Endothelial cell (in vitro differentiated cells): ENCODE measurements at places on chromosomes 11 and 22.

- no peak for DNase-seq
Observed at GRCh38 chr22:46064228-46064965, 85.9 kb upstream of the PPARA start.

- DNase-seq: no peak
Observed at GRCh38 chr22:49663823-49664222, 163.8 kb downstream of the BRD1 start.

DNA sequence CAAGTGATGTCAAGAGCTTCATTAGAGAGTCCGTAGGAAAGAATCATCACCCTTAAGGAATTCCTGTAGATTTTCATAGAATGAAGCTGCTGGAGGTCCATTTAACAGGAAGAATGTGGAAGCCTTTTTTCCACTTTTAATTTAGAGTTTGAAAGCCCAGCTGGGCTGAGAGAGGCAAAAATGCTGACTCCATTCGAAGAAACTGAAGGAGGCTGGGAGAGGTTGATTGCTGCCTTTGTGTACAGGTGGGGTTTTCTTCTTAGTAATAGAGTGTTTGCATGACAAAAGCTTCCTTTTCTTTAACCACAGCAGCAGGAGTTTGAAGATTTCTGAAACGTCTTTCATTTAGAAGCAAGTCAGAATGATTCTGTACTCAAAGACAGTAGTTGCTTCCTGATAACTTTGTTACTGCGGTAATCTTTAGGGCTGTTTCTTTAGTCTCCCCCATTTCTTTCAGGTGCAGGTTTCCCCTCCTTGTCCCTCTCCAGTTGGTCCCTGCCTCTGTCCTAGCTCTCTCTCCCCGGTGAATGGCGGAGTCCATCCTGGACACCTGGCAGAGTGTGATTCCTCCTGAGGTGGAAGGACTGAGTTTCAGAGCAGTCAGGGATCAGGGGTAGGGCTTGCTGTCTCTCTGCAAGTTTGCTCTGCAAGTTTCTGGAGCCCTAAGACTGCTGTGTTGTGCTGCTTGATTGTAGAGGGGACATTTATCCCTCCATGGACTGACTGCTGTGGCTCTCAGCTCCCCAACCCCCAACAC is 166.2 kb downstream of the LDLRAD3 start:
- DNase-seq: no peak

- no peak for DNase-seq
Observed at GRCh38 chr22:30843245-30843644, 125.3 kb downstream of the MORC2 start.

- DNase-seq: no peak
Observed at GRCh38 chr11:35479731-35480130, 45.7 kb downstream of the PAMR1 start.

GRCh38 chr11:720017-720641 is 14.1 kb downstream of the EPS8L2 start:
- no peak for DNase-seq

GRCh38 chr11:9250139-9250582 is 15.0 kb downstream of the DENND5A start:
- DNase-seq: no peak

GRCh38 chr11:75429902-75430713 is 2.9 kb downstream of the KLHL35 start:
- peak; percentile 66 for DNase-seq

DNA sequence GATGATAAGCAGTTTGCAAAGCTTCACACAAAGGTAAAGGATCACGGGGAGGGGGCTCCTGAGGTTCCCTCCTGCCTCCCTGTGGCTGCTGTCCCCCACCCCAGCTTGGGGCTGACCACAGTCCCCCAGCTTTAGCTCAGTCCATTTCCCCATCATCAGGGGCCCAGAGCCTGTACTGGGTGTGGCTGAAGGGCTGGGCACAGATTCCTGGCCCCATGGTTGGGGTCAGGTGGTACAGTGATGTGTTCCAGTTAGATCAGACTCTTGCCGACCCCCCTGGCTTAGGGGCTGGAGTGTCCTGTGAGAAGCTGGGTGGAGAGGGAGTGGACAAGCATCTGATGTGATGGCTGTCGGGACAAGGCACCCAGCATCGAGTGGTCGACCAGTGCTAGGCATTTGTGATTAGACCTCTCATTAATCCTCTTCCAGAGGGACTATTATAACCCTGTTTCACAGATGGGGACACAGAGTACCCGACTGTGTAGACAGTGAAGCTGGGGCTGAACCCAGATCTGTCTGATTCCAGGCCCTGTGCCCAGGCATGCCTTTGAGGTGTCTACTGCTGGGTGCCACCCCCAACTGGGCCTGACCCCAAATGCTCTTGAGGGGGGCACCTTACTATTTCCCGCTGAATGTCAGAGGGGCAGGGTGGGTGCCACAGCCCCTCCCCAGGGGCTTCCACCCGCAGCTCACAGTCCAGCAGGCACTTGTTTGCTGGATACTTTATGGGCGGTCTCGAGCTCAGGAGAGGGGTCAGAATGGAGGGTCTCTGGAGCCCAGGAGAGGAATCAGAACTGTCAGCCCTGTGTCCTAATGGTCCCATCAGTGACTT is 4.3 kb downstream of the SHANK3 start:
- no peak for DNase-seq

GRCh38 chr11:129224538-129224937 is 32.4 kb upstream of the ARHGAP32 start:
- no peak for DNase-seq

DNA sequence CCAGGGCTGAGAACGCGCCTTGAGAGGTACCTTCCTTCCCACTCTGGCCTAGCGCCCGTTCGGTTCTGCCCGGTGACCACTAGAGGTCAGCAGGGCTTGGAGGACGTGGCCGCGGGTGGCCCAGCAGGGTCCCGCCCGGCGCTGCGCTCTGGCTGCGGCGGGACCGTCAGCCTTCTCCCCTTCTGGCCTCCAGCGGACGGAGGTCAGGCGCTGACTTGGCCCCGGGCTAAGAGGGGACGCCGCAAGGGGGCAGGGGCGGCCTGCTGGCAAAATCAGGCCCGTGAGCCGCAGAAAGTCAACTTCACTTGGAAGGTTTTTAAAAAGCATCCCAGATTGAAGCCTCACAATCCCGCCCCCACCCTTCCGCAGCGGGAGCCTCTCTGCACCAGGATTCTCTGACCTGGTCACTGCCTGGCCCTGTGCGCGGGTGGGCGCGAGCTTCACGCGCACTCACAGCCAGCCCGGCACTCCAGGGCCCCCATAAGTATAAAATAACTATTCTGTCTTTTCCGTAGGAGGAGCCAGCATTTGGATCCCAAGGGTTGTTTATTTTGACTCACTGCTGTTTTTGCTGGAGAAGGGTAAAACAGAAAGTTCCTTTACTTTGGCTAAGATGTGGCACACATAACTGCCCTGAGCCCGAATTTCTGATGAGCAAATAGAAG is 23.2 kb upstream of the ZBTB16 start:
- peak; percentile 93 for DNase-seq

- DNase-seq: peak; percentile 72
Observed at GRCh38 chr11:68212421-68213134, 518 bp downstream of the KMT5B start.

DNA sequence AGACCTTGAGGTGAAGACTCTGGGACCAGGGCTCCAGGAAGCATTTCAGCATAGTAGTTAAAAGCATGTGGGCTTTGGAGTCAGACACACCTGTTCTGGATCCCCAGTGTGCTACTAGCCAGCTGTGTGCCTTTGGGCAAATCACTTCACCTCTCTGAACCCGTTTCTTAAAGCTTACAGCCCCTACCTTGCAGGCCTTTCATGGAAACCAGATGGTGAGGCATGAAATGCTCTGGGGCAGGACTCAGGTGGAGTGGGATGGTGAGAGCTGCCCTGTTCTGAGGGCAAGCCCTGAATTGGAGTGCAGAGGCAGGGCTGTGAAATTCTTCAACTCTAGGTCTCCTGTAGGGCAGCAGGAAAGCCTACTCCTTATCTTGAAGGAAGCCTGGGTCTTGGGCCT is 10.5 kb downstream of the UCP2 start:
- DNase-seq: no peak

DNA sequence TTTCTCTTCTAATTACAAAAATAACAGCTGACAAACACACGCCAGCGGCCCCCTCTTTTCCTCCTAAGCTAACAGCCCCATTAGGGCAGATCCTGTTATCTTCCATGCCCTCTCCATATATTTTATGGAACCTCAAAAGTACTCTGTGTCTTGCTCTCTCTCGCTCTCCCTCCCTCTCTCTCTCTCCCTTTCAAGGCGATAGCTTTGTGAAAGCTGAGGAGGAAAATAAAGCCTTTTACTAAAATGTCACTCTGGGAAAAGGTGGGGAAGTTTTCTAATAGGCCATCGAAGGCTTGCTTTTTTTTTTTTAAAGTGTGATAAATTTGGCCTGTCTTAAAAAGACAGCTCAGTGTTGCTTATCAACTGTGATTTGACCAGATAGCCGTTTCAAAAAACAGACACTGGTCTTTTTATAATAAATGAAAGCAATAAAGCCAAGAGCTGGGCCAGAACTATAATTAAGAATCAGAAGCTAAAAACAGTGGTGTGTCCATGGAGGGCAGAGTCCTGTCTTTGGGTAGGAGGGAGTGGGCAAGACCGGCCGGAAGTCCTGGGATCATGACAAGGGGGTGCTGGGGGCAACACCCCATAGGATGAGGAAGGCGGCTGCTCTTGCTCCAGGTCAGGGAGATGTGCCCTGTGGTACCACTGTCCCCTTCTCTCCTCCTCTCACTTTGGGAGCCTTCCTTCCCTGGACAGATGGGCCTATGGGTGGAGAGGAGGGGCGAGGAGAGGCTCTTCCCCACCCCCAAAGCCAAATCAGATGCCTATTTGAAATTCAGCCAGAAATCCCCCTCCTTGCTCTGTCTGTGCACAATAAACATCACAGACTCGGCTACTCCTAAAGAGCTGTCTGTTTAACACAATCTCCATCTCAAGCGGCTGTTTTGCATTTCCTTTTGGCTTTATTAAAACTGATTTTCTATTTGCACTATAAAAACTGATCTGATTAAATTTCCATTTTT is 267.2 kb downstream of the BUD13 start:
- DNase-seq: no peak

- DNase-seq: no peak
Observed at GRCh38 chr22:29259253-29259899, 8.4 kb downstream of the RHBDD3 start.

DNA sequence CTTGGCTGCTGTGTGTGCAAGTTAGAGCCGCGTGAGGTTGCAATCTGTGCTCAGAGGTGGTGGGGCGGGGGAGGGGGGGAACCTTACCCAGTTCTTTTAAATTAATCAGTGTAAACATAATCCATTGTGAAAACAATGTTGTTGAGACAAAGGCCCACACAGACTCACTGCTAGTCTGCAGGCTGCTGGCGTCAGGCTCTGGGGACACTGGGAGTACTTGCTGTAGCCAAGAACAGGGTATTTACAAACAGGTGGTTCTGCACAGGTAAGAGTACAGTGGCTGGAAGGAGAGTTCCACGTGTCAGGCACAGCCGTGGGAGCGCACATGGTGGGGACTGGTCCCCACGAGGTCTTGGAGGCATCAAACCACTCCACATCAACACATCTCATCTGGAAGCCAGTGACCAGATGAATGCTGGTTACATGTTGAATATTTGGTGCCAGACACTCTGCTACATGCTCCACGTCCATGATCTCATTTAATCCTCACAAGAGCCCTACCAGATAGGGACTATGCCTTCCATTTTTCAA is 27.4 kb downstream of the SCUBE1 start:
- DNase-seq: no peak

DNA sequence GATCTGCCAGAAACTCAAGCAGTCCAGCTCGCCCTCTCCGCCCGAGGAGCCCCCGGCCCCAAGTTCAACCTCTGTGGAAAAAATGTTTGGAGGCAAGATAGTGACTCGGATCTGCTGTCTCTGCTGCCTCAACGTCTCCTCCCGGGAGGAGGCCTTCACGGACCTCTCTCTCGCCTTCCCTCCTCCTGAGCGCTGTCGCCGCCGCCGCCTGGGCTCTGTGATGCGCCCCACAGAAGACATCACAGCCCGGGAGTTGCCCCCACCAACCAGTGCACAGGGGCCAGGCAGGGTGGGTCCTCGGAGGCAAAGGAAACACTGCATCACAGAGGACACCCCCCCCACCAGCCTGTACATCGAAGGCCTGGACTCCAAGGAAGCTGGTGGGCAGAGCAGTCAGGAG is 20.8 kb downstream of the USP35 start:
- no peak for DNase-seq

GRCh38 chr11:2770761-2771301 is 71.0 kb upstream of the KCNQ1OT1 start:
- DNase-seq: peak; percentile 2

DNA sequence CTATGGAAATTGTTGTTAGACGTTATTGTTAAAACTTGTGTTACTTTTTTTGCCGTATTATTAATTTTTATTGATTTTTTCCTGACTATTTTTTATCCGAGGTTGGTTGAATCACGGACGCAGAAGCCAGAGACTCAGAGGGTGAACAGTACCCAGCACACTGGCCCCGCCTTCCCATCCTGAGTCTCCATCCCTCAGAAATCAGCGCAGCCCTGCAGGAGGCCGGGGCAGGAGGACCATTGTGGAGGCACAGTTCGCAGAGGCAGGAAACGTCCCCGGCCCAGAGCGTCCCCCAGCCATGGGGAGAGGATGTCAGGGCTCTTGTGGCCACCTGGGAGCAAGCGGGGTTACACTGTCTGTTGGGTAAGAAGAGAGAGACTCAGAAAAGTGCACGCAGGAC is 843.0 kb downstream of the BRD1 start:
- DNase-seq: no peak

- no peak for DNase-seq
Observed at GRCh38 chr22:49582678-49583077, 245.0 kb downstream of the BRD1 start.

- no peak for DNase-seq
Observed at GRCh38 chr11:10375280-10375971, 70.6 kb downstream of the ADM start.

- no peak for DNase-seq
Observed at GRCh38 chr11:130725421-130726233, 190.7 kb downstream of the SNX19 start.

DNA sequence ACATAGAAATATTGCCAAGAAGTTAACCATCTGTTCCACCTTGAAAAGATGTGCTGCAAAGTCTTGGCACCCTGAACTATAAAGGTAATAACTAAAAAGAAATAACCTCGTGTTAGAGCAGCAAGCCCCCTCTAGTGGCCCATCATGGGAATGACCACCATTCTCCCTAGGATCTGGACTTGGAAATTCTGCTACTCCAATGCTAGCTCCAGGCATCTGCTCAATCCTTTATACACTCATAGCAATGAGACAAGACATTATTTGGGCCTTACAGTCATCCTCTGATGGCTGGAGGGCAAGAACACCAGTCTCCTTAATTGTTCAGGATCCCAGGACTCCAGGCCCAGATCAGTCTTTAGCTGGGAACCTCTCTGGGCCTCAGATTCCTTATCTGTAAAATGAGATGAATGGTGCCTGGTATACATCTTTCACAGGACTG is 76.0 kb downstream of the CWC15 start:
- peak; percentile 42 for DNase-seq

- DNase-seq: no peak
Observed at GRCh38 chr11:82722231-82722630, 11.4 kb downstream of the FAM181B start.

DNA sequence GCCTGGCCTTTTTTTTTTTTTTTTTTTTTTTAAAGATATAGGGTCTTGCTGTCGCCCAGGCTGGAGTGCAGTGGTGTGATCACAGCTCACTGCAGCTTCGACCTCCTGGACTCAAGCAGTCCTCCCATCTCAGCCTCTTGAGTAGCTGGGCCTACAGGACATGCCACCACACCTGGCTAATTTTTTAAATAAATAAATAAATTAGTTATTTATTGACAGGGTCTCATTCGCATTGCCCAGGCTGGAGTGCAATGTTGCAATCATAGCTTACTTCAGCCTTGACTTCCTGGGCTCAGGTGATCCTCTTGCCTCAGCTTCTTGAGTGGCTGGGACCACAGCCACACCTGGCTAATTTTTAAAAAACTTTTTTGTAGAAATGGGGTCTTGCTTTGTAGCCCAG is 10.5 kb downstream of the AP2A2 start:
- no peak for DNase-seq
